ENCODE measurements at places on chromosomes 4 and X.
A peak's percentile ranks its signal among the peaks of the same experiment; 100 is the strongest.

DNA sequence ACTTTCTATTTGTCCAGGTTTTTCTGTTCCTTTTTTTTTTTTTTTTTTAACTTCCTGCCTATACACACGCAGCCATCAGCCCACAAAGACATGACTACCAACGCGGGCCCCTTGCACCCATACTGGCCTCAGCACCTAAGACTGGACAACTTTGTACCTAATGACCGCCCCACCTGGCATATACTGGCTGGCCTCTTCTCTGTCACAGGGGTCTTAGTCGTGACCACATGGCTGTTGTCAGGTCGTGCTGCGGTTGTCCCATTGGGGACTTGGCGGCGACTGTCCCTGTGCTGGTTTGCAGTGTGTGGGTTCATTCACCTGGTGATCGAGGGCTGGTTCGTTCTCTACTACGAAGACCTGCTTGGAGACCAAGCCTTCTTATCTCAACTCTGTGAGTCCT, 2.1 kb downstream of the EBP start:
- DNase-seq = no peak

DNA sequence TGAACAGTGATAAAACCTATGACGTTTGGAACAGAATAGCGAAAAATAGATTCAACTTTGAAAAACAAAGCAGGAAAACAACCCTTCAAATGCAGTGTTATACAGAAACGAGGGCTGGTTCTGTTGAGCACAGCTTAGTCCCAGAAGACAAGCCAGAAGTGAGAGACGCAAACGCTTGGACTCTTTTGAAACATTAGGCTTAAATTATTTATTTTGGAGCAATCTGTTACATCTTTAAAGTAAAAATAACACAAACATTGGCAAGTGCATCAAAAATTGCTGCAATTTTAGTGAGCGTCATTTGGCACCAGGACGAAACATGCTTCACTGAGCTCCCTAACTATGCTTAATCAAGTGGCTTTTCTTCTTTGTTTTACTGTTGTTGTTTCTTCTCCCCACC, 63.5 kb downstream of the ENPP6 start:
- no peak for DNase-seq

GRCh38 chrX:115324194-115324593, 34.7 kb downstream of the LUZP4 start:
- DNase-seq = no peak

- DNase-seq = no peak
These were observed 75.2 kb downstream of the INTS12 start for GRCh38 chr4:105633241-105633640.

- no peak for DNase-seq
These were observed 296.1 kb upstream of the UGT8 start for GRCh38 chr4:114302472-114302871.

GRCh38 chrX:43140582-43140981, 362.6 kb upstream of the PPP1R2C start:
- DNase-seq = no peak

- DNase-seq = peak; percentile 7
These were observed 406.5 kb downstream of the IQCM start for GRCh38 chr4:149409146-149409545.

GRCh38 chrX:9315086-9315485, 149.8 kb upstream of the TBL1X start:
- no peak for DNase-seq

DNA sequence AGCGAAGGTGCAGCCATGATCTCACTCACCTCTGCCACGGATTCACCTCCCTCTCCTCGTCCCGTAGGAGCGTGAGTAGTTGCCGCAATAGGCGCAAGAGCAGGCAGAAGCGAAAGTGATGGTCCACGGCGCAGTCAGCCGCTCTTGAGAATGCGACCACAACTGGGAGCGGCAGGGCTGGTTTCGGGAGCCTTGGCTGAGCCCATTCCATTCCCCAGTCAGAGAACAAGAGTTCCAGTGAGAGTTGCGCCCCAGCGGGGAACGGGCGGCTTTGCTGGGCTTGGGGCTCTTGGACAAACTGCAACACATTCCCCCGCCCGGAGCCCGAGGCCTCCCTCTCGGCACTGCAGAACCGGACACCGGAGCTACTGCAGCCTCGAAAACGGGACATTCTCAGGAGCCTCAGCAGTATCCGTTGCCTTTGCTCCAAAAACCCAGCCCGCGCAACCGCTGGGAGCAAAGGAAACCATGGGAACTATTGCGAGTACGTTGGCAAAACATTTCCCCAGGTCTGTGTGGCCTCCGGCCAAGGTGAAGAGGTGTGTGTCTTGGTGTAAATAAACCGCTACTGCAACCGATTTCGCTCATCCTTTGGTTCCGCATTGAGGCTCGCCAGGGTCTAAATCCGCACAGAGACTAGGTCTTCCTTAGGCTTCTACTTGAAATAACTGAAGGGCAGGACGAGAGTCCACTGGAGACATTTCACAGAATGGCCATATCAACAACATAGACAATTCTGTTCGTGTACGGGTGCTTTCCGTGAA, 5.7 kb upstream of the ZBTB33 start:
- DNase-seq = peak; percentile 83

DNA sequence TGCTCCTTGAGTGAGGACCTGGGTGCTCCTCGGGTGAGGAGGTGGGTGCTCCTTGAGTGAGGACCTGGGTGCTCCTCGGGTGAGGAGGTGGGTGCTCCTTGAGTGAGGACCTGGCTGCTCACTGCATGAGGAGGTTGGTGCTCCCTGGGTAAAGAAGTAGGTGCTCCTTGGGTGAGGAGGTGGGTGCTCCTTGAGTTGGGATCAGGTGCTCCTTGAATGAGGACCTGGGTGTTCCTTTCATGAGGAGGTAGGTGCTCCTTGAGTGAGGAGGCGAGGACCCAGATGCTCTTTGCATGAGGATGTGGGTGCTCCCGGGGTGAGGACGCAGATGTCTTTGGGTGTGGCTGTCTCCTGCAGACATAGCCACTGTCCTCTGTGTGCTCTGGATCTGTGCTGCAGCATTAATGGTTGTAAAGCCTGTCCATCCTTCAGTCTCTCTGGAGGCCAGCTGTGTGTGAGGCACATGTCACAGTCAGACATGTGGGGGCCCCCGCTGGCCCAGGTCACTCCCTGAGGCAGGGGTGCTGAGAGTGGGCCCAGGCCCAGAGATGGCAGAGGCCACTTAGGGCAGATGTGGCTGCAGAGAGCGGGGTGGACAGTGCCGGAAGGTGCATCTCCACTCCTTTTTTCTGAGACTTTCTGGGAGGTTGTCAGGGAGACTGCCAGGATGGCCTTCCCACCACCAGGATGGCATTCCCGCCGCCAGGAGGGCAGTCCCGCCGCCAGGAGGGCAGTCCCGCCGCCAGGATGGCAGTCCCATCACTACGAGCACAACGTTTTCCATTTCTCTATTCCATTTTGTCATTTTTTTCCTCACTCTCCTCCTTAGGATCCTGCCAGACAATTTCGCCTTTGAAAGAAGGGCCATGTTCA, 101.8 kb downstream of the HMX1 start:
- DNase-seq = no peak

DNA sequence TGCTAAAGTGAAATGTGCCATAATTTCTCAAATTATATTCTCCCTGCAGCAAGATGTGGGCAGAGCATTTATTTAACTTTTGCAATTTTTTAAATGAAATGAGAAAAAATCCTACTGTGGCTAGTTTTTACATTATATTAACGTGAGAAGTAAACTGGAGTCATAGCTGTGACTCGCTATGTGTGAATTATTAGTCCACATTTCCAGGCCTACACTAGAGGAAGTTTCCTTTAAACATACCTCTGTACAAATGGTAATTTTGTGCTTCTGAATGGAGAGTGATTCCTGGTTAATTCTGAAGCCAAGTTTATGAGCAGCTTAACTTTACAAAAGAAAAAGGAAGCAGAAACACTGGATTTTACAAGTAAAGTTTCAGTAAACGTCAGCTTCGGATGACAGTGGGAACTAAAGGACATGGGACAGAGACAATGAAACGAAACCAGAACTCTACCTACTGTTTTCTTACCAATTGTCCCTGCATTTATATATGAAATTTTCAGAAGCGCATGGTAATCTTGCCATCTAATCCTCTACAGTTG, 72.4 kb downstream of the FBXO8 start:
- no peak for DNase-seq

GRCh38 chrX:40996886-40997530, 88.2 kb upstream of the USP9X start:
- peak; percentile 69 for DNase-seq

DNA sequence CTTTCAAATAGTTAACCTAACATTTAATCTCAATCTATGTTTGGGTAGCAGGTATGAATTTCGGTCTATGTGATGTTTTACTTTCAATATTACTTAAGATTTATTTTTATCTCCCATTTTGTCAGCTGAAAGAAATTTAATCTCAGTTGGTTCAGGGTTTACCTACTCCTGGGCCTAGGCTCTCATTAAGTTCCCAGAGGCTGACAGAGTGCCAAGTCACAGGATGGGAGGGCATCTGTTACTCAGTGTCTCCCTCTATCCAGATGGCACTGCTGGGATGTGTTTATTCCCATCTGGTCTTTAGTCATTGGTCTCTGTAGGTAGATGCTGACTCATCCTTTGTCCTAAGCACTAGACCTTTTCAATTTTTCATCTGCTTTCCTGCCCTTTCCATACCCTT, 129.4 kb upstream of the ARSJ start:
- no peak for DNase-seq

GRCh38 chr4:89422441-89422990, 114.9 kb upstream of the GPRIN3 start:
- no peak for DNase-seq

All from muscle of arm (tissue), 14 donors.